Spleen (tissue), 13 donors: ENCODE measurements at places on chromosomes 3 and 15. TPM values are rescaled to one million over a fixed set of nuclear protein-coding genes. Genes with fewer than 3 reads are reported as not detected.

GRCh38 chr3:12840591-12841148 lies 695 bp downstream of the RPL32 start:
- peak overlapping the region; percentile 81 for H3K4me3 ChIP-seq
- H3K36me3 ChIP-seq, result peaks cover 38% of the 10 kb centered on the region
- H3K27me3 ChIP-seq, result no peaks in the 10 kb centered on the region
- peaks cover 27% of the 10 kb centered on the region for H3K4me1 ChIP-seq

GRCh38 chr15:85458764-85459163 lies 78.4 kb downstream of the AKAP13 start:
- H3K36me3 ChIP-seq, result no peaks in the 10 kb centered on the region
- no peak overlapping the region for H3K27ac ChIP-seq
- peaks cover 94% of the 10 kb centered on the region for H3K4me1 ChIP-seq
- no peaks in the 10 kb centered on the region for H3K27me3 ChIP-seq
- H3K4me3 ChIP-seq, result no peak overlapping the region

ZBED2 gene
- polyA plus RNA-seq, result 0.20 TPM

NMD3 gene
- polyA plus RNA-seq, result 21.8 TPM

TMEM212 gene
- not detected for polyA plus RNA-seq

DNA sequence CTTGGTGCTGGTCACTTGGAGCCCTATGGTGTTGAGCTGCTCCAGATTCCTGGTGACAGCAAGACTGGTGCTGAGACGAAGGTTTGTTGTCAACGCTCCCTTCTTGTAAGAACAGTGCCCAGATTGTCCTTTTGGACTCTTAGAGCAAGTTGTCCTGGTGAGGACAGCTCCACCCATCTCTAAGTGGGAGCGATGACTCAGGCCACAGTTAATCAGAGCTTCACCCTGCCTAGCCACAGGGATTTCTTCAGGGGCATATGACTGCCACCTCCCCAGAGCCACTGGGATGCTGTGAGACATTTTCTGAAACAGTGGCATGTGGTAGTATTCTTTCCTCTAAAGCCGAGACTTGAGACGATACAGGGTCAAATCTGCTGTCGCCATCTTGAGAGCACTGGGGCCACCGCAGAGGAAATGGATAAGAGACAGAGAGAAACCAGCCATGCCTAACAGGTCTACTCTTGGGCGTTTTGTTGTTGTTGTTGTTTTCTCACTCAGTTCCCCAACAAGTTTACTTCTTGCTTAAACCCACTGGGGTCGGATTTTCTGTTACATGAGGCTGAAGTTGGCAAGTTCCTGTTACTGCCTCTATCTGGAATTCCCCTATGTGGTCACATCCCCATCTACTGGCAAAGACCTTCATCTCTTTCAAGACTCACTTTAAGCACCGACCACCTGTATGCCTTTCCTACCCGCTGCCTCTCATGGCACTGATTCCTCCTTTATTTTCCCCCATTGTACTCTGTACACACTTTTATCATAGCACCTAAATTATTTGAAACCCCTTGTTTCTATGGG lies 16.0 kb upstream of the PCOLCE2 start:
- no peak overlapping the region for H3K27ac ChIP-seq
- H3K27me3 ChIP-seq, result no peaks in the 10 kb centered on the region
- no peak for DNase-seq
- no peaks in the 10 kb centered on the region for H3K36me3 ChIP-seq
- no peaks in the 10 kb centered on the region for H3K4me1 ChIP-seq

- peaks cover 5% of the 10 kb centered on the region for H3K4me1 ChIP-seq
- no peak for DNase-seq
- no peaks in the 10 kb centered on the region for H3K27me3 ChIP-seq
- no peak overlapping the region for H3K4me3 ChIP-seq
- H3K36me3 ChIP-seq, result no peaks in the 10 kb centered on the region
Observed at GRCh38 chr3:49606427-49606826, 52.1 kb downstream of the BSN start.

GRCh38 chr3:9130345-9131305 lies 118.8 kb downstream of the SRGAP3 start:
- H3K4me3 ChIP-seq, result no peak overlapping the region
- peaks cover 4% of the 10 kb centered on the region for H3K27me3 ChIP-seq
- no peaks in the 10 kb centered on the region for H3K4me1 ChIP-seq
- DNase-seq, result no peak
- H3K27ac ChIP-seq, result no peak overlapping the region

B3GALNT1 gene
- polyA plus RNA-seq, result 3.1 TPM

GRCh38 chr3:126211569-126211968 lies 31.2 kb upstream of the ALDH1L1 start:
- H3K36me3 ChIP-seq, result no peaks in the 10 kb centered on the region
- H3K4me3 ChIP-seq, result no peak overlapping the region
- H3K27me3 ChIP-seq, result peaks cover 20% of the 10 kb centered on the region
- no peak overlapping the region for H3K27ac ChIP-seq
- no peak for DNase-seq
- H3K4me1 ChIP-seq, result peaks cover 10% of the 10 kb centered on the region

DNA sequence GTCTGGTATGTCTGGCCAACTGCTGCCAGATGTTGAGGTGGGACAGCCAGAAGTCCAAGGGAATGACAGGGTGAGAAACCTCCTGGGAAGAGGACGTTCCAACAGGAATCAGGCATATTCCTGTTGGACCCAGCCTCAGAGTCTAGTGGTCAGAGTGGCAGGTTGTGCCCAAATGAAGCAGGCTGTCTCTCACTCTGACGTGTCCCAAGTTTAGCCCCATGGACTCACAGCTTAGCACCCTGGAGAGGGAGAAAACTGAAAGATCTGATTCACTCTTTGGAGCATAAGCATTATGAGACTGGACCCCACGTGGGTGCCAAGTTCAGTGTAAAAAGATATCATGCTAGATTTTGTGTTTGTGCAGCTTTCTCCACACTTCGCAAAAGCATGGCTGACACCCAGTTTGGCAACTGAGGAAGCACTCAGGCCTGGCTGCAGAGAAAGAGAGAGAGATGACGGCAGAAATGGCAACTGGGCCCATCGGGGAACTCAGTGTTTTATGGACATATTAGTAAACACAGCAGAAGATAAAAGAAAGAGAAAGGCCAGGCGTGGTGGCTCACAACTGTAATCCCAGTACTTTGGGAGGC lies 88.2 kb upstream of the LMCD1 start:
- no peak for DNase-seq
- peaks cover 7% of the 10 kb centered on the region for H3K4me1 ChIP-seq
- H3K4me3 ChIP-seq, result no peak overlapping the region
- H3K36me3 ChIP-seq, result no peaks in the 10 kb centered on the region

CHRM5 gene
- not detected for polyA plus RNA-seq

ALPK3 gene
- 0.29 TPM for polyA plus RNA-seq

DNA sequence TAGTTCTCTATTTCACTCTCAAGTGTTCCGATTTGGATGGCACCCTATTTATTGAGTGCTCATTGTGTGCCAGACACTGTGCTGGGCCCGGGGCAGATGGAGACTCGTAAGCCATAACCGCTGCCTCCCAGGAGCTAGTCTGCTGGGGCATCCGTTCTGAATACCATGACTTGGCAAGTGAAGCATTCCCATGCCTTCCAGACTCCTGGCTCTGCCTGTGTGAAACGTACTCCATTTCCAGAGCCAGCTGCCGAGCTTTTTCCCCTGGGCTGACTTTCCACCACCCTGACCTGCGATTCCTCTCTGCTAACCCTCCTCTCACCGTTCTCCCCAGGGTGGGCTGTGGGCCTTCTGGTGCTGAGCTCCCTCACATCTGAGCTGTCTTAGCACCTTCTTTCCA lies 303.1 kb upstream of the CTDSPL start:
- H3K4me3 ChIP-seq, result no peak overlapping the region
- peaks cover 47% of the 10 kb centered on the region for H3K4me1 ChIP-seq
- no peaks in the 10 kb centered on the region for H3K36me3 ChIP-seq
- no peak overlapping the region for H3K27ac ChIP-seq
- H3K27me3 ChIP-seq, result no peaks in the 10 kb centered on the region

PML gene
- 17.5 TPM for polyA plus RNA-seq

TNFAIP8L3 gene
- polyA plus RNA-seq, result 9.3 TPM
